OCI-LY7 (cell line): ENCODE measurements at places on chromosomes 1 and 21.
A peak's percentile ranks its signal among the peaks of the same experiment; 100 is the strongest.

GRCh38 chr1:164912290-164912689 lies 353.3 kb downstream of the PBX1 start:
- DNase-seq: no peak

GRCh38 chr1:157363660-157364140 lies 188.6 kb downstream of the FCRL5 start:
- peak; percentile 54 for DNase-seq

GRCh38 chr1:62309906-62310305 lies 9.3 kb downstream of the KANK4 start:
- DNase-seq: no peak

GRCh38 chr1:92882819-92883218 lies 51.0 kb downstream of the RPL5 start:
- DNase-seq: peak; percentile 68

GRCh38 chr1:87197156-87197555 lies 131.5 kb upstream of the LMO4 start:
- DNase-seq: no peak

DNA sequence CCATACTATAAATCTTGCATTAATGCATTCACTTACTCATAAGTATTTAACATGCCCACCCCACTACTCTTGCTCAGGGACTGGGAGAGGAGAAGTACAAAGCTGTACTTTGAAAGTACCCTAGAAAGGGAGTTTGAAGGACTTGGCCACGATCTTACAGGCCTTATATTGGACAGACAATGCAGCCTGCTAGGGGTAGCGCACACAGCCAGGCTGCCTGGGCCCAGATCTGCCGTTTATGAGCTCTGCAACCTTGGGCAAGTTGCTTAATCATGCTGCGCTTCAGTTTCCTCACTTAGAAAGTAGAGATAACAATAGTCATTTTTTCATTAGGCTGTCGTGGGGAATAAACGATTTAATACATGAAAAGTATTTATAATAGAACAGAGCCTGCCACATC lies 110.1 kb downstream of the CDC7 start:
- no peak for DNase-seq

DNA sequence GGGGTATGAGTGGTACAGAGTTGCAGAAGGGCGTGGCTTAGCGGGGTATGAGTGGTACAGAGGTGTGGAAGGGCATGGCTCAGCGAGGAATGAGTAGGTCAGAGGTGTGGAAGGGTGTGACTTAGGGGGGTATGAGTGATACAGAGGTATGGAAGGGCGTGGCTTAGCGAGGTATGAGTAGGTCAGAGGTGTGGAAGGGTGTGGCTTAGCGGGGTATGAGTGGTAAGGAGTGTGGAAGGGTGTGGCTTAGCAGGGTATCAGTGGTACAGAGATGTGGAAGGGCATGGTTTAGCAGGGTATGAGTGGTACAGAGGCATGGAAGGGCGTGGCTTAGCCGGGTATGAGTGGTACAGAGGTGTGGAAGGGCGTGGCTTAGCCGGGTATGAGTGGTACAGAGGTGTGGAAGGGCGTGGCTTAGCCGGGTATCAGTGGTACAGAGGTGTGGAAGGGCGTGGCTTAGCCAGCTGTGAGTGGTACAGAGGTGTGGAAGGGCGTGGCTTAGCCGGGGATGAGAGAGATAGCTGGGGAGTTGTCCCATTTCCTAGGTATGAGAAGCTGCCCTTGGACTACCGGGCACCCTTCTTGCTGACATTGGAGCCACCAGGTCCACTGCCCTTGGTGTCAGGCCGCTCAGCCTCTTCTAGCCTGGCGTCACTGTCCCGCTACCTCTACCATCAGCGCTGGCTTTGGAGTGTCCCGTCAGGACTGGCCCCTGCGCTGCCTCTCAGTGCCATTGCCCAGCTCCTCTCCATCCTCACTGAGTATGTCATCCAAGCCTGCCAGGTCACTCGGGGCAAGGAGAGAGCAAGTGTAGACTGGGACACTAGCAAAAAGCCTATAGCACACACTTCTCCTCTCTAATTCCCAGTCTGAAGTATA lies 29.8 kb downstream of the HYI start:
- DNase-seq: no peak

DNA sequence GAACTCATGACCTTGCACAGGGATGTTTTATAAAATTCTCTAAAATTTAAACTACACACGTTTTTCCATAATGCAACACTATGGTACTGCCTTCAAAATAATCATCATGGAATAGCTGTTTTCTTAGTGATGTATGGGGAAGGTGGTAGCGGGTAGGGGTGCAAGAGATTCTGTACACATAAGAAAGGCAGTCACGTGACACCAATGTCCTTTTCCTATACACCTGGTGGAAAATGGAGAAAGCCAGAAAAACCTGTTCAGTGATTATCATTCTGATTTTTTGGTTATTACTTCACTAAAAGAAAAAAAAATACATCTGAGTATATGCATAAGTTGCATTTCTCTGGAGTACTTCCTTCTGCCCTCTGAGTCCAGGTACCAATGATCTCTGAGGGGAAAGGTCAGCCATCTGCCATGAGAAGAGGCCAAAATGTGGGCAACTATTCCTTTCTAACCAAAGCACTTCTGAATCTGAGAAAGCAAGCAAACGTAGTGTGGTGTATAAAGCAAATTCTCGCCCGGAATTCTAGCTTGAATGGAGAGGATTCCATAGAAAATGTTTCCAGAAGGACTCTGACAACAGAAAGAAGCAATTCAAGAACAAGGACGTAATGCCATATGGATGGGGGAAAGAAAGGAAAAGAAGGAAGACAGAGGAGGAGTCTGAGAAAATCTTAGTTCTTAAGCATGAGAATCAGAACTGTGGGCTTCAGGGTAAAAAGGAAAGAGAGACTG lies 137.3 kb downstream of the RERE start:
- DNase-seq: no peak
